ENCODE measurements at places on chromosomes 7 and 10. TPM values are rescaled to one million over a fixed set of nuclear protein-coding genes. Genes with fewer than 3 reads are reported as not detected.

Gene OR13A1
- total RNA-seq: not detected

Gene BMPER
- total RNA-seq: 0.63 TPM

DNA sequence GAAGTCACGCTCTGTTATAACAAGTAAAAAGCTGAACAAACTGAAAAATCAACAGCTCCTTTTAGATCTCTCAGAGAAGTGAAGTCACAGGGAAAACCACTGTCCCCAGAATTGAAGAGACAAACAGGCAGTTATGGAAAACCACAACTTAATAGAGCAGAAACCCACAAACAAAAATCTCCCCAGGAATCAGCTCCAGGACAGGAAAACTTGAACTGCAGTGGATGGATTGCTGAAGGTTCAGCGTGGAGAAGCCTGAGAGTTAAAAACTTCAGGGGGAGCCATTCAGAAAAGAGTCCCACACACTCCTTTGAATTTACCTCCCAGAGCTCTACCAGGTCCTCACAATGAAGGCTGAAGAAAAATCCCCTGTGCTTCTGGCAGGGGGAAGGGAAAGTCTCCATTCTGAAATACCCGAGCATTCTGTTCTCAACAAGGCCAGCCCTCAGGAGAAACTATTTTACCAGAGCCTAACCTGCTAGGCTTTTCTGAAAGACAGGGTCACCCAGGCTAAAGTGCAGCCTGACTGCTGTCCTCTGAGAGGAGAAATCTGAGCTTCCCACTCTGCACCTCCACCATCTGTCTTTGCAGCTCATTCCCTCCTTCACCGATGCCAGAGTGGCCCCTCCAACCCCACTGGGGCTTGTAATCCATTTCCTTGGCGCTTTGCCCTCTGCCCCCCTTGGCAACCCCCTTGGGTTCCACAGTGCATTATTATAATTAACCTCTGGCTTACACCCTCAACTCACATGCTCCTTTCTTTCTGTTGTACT, 65.0 kb upstream of the CCNY start:
- no peak for DNase-seq

GRCh38 chr7:66255534-66256100, 50.5 kb downstream of the TPST1 start:
- DNase-seq: no peak

GRCh38 chr7:73901823-73902597, 41.1 kb downstream of the TMEM270 start:
- DNase-seq: peak; percentile 83

DNA sequence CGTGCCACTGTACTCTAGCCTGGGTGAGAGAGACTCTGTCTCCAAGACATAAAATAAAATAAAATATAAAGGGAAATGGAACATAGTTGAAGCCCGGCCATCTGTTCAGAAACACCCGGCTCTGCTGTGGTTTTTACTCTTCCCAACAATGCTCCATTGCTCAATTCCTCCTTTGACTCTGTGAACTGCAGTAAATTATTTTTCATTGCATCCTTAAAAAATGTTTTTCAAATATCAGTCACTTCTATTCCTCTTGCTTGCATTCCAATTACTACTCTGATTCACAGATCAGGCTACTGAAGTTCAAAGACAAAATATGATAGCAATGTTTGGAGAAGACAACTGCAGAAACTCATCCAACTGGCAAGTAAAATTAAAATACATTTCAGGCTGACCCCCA, 983.0 kb downstream of the SORCS1 start:
- DNase-seq: no peak

- DNase-seq: no peak
Observed at GRCh38 chr10:9792181-9792580, 1225.5 kb upstream of the CELF2 start.

DNA sequence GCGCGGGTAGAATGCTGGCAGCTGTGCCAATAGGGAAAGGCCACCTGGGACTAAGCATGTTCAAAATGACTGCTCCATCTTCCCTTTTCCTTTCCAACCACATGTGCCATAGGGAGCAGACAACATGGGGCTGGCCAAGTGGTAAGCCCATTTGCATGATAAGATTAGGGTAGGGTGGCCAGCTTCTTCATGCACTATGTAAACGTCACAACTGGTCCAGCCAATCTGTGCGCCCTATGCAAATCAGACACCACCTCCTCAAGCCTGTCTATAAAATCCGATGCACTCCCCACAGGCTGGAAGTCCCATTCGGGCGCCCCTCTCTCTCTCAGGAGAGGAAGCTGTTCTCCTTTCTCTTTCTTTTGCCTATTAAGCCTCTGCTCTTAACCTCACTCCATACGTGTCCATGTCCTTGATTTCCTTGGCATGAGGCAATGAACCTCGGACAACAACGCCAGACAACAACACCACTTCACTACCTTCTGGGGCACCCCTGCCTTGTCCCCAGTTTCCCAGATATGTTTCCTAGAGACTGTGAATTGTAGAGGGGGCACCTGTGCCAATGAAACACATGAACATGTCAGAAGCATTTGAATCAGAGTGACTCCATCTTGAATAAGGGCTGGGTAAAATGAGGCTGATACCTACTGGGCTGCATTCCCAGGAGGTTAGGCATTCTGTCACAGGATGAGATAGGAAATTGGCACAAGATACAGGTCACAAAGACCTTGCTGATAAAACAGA, 19.1 kb upstream of the EXOC6 start:
- DNase-seq: no peak
